ENCODE measurements at places on chromosomes 7 and 10.
A peak's percentile ranks its signal among the peaks of the same experiment; 100 is the strongest.

DNA sequence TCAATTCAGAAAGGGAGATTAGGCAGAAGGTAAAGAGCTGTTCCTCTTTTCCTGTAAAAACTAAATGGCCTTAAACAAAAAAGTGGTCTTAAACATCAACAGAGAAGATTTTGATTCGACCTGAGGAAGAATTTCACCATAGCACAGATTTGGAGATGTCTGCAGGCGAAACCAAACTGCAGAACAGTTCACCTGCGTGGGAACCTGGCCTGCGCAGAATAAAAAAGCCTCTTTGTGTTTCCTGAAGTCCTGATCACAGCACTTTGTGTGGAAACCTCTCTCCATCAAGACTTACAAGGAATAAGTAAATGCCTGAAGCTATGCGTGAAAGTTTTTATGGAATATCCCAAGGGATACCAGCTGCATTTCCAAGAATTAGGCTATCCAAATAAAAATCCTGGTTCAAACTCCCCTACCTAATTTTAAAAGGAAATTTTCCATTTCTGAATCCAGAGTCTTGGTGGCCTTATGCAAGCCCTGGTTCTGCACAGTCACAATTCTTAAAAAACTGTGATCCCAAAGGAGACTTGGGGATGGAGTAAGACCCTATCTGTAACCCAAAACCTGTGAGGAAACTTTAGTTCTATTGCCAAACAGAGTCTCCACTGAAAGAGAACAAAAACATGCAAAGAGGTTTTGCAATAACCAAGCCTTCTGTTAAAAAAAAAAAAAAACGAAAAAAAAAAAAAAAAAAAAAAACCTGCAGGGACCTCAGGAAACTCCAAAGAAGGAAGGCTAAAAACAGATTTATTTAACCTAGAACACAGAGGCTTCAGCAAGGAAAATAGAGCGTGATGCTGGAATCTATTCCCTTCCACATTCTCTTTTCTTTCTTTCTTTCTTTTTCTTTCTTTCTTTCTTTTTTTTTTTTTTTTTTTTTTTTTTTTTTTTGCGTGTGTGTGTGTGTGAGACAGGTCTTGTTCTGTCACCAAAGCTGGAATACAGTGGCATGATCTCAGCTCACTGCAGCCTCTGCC, 10.4 kb downstream of the CALML3 start:
- no peak for DNase-seq

DNA sequence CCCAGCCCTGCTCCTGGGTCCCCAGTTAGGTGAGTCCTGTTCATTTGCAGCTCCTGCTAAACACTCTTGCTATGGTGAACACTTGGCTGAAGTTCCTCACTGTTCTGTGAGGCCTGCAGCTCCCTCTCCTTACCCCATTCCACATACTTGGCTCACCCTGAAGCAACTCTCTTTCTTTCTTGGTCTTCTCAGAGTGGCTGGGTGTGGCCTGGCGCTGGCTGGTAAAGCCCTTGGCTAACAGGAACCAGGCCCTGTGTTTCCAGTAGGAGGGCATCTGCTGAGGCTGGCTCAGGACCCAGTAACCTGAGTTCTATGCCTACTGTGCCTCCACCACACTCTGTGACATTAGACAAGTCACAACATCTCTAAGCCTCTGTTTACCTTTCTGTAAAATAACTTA, 53.1 kb upstream of the COL13A1 start:
- no peak for DNase-seq

- DNase-seq, result no peak
These were observed 13.8 kb downstream of the HSPA12A start for GRCh38 chr10:116728526-116729096.

- no peak for DNase-seq
These were observed 55.1 kb upstream of the PPIF start for GRCh38 chr10:79292026-79292766.

GRCh38 chr7:147878912-147879661, 711.5 kb upstream of the C7orf33 start:
- DNase-seq, result no peak

GRCh38 chr10:124206616-124207015, 113.2 kb upstream of the CHST15 start:
- DNase-seq, result no peak

GRCh38 chr7:74092964-74093471, 9.4 kb downstream of the LIMK1 start:
- DNase-seq, result no peak

DNA sequence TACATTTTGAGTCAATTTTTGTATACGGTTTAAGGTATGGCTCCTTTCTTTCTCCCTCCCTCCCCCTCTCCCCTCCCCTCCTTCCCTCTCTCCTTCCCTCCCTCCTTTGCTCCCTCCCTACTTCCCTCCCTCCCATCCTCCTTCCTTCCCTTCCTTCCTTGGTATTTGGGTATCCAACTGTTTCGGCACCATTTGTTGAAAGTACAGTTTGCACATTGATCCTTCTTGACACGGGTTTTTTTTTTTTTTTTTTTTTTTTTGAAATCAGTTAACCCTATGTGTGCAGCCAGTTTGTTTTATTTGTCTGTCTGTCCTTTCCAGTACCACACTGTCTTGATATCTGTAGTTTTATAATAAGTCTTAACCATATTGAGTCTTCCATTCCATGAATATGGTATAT, 39.9 kb upstream of the INSYN2A start:
- no peak for DNase-seq

DNA sequence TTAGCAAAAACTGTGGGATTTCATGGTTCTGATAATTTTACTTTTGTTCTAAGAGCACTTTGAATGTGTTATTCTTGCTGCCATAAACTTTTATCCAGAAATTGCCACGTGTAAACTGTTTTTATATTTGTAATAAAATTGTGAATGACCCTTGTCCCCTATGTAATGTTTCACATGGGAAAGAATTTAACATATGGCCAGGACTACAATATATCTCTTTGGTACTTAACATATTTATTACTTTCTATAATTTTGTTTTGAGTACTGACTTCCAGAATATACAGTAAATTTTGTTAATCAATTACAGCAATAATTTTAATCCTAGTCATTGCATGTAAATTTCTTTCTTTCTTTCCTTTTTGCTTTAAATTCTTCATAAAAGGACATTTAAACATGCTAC, 735.0 kb upstream of the PHF14 start:
- DNase-seq, result no peak

DNA sequence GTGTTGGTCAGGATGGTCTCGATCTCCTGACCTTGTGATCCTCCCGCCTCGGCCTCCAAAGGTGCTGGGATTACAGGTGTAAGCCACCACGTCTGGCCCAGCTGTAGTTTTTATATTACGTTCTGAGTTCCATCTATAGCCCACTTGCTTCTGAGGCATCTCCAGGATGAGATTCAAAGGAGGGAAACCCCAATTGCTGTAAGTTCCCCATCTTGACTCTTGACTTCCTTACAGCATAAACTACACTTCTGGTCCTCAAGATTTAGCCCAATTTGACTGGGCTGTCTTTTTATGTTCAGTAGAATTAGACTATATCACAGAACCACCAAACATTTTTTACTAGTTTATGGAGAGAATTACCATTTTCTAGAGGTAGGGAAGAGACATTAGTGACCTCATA, 44.3 kb downstream of the CCM2 start:
- no peak for DNase-seq

DNA sequence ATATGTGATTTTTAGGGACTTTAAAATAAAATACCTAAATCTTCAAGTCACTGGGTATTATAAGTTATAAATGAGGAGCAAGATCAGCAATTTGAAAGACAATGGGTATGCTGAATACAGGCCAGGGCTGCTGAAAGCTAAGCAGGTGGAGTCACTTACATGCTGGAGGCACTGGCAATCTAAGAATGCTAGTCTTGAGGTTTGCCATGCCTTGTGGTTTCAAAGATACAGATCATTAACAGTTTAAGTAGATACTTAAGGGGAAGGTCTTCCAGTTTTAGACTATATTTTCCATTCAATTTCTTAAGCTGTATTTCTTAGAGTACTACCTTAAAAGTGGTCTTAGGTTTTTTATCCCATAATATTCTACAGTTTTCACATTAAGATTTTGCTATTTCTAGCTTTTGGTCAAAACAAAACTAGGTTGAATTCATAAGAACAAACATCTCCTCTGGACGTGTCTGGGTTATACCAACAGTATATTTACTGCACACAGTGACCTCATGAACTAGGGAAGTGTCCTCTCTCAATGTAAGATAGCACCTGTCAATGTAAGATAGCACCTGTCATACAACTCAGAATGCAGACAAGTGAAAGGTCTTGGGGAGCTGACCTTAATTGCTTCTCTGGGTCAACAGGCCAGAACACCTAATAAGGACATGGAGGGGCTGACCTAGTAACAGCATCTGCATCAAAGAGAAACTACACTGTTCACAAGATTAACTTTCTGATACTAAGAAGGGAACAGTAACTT, 2.0 kb downstream of the SRI start:
- no peak for DNase-seq

- no peak for DNase-seq
These were observed 276.9 kb downstream of the TNS3 start for GRCh38 chr7:47304727-47305719.

DNA sequence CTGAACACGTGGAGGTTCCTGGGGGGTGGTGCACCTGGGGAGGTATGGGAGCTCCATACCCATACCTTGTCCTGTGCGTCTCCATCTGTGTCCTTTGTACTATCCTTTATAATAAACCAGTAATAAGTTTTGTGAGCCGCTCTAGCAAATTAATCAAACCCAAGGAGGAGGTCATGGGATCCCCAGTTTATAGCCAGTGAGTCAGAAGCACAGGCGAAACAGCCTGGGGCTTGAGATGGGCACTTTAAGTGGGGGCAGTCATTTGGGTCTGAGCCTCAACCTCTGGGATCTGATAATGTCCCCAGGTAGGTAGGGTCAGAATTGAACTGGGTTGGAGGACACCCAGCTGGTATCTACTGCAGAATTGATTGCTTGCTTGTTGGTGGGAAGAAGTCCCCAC, 16.9 kb downstream of the SNX10 start:
- no peak for DNase-seq

GRCh38 chr7:79386688-79387422, 66.6 kb downstream of the MAGI2 start:
- no peak for DNase-seq

- no peak for DNase-seq
These were observed 741.7 kb upstream of the GALNT17 start for GRCh38 chr7:70390251-70390650.

GRCh38 chr7:149226840-149227494, 12.5 kb upstream of the ZNF212 start:
- DNase-seq, result no peak

- peak; percentile 51 for DNase-seq
These were observed 163.8 kb downstream of the ELMO1 start for GRCh38 chr7:37284805-37285231.

- no peak for DNase-seq
These were observed 213.5 kb upstream of the NRP1 start for GRCh38 chr10:33547976-33548375.

GRCh38 chr7:99014113-99014985, 129.6 kb downstream of the SMURF1 start:
- DNase-seq, result no peak

DNA sequence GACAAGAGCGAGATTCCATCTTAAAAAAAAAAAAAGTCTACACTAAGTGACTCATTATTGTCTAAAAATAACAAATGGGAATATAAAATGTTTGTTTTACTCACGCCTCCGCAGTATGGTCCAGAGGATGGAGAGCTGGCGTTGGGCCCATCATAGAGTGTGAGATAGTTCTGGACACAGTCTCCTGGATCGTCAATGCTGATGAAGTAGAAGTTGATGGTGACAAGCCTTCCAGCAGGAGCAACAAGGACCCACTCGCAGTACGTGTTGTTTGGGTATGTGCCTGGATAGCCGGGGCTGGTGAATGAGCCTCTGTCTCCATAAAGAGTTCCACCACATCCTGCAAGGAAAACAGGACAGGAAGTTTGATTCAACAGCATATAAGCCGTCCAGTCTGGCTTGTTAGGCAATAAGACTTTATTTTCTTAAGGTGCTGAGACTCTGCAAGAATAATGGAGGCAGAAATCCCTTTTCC, 11.5 kb upstream of the RSU1 start:
- no peak for DNase-seq

- DNase-seq, result no peak
These were observed 20.2 kb downstream of the DNTT start for GRCh38 chr10:96324447-96324846.

DNA sequence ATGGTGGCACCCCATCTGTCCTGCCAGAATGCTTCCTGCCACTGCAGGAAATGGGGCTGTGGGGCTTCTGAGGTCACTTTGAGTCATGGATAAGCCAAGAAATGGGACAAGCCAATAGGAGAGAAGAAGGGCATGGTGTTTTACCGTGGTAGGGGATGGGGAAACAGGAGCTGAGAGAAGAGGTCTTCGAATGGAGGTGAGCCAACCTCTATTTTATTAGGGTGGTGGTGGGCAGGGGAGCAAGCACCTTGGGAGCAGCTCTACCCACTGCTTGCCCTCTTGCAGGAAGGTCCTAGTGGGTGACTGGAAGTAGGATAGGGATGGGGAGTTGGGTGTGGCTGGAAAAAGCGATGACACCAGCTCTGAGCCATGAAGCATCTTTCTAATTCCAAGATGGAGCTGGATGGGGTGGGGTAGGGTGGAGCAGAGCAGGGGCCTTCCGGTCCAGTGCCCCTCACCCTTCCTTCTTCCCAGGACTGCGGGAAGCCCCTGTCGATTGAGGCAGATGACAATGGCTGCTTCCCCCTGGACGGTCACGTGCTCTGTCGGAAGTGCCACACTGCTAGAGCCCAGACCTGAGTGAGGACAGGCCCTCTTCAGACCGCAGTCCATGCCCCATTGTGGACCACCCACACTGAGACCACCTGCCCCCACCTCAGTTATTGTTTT, 9.1 kb downstream of the ZYX start:
- no peak for DNase-seq

DNA sequence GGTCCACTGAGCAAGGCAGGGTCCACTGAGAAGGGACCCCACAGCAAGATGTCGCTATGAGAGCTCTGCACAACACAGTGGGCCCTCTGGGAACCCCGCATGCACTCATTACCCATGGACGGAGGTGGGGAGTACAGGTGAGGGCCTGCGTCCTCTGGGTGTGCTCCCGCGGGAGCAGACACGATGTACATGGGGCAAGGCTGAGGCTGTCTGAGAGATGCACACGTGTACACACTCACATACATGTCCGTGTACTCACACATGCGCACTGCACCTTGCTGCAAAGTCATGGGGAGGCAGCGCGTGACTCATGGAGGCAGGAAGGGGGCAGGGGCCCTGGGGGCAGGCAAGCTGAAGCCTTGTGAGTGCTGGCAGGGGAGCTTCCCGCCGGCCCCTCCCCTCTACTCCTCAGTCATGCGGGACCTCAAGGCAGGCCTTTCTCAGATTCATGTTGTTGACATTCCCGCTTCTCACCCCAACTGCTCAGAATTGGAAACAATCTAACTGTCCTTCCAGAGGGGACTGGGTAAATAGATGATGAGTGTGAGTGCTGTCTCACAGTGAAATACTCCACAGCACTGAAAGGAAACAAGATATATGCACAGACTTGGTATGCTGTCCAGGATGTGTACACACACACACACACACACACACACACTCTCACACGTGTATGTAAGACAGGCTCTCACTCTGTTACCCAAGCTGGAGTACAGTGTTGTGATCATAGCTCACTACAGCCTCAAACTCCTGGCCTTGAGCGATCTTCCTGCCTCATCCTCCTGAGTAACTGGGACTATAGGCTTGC, 40.0 kb downstream of the GOLGA7B start:
- DNase-seq, result no peak

- DNase-seq, result no peak
These were observed 59.8 kb upstream of the ADAM12 start for GRCh38 chr10:126448091-126448490.

GRCh38 chr7:159020987-159021386, 123.7 kb downstream of the VIPR2 start:
- no peak for DNase-seq

- no peak for DNase-seq
These were observed 7.5 kb downstream of the SFXN3 start for GRCh38 chr10:101038484-101038883.

GRCh38 chr10:110666673-110667072, 22.5 kb downstream of the RBM20 start:
- no peak for DNase-seq
